ENCODE measurements at places on chromosomes 16 and 17.

GRCh38 chr17:70208080-70208794 lies 38.9 kb downstream of the KCNJ2 start:
- no peak for DNase-seq

DNA sequence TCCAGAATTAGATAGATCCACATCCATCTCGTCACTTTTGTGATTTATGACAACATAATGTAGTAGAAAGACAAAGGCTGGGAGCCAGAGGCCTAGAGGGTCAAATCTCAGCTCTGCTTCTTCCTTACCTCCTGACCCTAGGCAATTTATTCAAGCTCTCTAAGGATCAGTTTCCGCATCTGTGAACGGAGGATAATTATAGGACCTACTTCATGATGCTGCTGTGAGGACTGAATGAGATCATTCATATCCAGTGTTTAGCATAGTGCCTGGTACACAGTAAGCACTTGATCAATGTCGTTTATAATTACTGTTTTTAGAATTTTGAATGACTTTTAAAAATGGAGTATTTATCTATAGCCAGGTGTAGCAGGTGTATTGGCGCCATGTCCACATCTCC lies 128.4 kb downstream of the SHISA9 start:
- no peak for DNase-seq

DNA sequence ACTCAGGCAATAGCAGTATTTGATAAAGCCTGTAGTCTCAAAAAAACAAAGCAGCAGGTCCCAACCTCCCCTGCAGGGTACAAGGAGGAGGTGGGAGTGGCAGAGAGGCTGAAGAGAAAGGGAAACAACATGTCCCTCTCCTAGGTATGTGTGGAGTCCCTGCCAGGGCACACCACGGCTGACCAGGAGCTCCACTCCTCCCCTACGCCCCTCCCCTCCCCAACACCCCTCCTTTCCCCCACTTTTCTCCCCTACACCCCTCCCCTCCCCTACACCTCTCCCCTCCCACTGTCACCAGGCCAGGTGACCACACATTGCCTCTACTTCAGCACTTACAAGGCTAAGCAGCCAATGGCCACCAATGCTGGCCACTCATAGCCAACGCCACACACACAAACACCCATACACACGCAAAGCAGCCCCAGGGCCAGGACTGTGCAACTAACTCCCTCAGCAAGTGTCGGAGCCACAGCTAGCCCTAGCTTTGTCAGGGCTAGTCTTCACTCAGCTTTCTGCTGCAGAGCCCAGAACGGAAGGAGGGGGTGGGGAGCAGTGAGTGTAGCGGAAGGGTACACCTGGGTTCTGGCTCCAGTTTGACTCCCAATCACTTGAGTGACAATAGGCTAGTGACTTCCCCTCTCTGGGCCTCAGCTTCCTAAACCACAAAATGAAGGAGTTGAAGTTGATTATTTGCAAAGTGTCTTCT lies 8.2 kb downstream of the CAVIN1 start:
- no peak for DNase-seq

DNA sequence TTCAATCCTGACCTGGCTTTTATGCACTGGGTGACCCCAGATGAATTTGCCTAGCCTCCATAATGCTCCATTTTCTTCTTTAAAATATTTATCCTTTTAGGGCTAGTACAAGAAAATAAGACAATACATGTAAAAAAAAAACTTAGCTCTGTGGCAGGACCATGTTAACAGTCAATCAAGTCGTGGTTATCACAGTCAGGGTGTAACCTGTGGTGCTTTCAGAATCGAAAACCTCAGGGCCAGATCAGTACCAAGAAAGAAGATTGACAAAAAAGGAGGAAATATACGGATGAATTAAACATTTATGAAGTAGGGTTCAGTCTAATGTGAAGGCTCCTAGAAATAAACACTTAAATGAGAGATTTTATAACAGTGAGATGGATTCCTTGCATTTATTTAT lies 347.2 kb upstream of the MAF start:
- no peak for DNase-seq

- peak; percentile 59 for DNase-seq
Measured at GRCh38 chr17:2347805-2348685, 10.7 kb downstream of the SGSM2 start.

DNA sequence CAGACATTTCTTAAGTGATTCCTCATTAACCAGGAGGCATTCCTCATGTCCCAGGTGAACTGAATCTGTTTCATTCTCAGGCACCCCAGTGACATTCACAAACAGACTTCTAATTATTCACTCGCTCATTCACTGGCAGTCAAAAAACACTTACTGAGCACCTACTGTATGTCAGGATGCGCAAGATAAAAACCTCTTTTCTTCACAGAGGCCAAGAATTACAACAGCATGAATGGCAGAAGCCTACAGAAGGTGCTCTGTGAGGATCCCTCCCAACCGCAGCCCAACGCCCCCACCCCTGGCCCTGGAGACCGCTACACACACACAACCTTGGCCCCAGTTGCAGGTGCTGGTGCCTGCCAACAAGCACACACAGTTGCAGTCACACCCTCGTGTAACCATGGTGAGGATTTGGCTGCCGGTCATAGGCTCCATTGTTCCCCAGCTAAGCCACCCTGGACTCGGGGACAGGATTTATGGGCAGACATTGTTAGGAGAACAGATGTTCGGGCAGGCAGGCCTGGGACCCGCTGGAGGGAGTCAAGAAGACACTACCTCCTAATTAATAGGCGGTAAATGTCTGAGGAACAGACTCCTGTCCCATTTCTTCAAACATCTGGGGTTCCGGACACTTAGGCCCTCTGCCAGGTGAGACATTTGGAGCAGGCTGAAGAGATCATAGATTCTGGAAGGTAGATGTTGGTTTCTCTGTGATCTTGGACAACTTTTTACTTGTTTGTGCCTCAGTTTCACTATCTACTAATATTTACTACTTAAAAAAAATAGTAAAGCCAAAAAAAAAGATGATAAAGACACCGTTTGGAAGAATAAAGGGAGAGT lies 43.2 kb downstream of the CUEDC1 start:
- DNase-seq: no peak

DNA sequence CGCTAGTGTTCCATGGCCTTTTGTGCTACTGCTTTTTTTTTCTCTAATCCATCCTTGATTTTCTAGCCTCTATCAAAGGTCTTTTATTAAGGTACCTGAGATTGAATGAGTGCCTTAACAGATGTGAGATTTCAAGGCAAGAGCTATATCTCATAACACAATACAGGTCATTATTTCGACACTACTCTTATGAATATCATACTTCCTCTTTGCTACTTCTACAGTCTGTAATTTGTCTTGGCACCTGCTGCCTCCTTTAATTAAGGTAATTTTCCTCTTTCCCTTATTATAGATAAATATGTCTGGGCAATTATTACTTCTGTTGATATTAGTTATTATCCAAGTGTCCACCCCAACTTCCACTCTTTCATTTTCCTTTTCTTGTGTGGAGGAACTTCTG lies 5.3 kb downstream of the KRT28 start:
- DNase-seq: no peak

- peak; percentile 78 for DNase-seq
Measured at GRCh38 chr17:59149051-59149450, 5.9 kb downstream of the SKA2 start.

GRCh38 chr17:56883616-56884015 lies 30.2 kb downstream of the TRIM25 start:
- no peak for DNase-seq

GRCh38 chr16:64131423-64131822 lies 990.4 kb downstream of the CDH11 start:
- no peak for DNase-seq

DNA sequence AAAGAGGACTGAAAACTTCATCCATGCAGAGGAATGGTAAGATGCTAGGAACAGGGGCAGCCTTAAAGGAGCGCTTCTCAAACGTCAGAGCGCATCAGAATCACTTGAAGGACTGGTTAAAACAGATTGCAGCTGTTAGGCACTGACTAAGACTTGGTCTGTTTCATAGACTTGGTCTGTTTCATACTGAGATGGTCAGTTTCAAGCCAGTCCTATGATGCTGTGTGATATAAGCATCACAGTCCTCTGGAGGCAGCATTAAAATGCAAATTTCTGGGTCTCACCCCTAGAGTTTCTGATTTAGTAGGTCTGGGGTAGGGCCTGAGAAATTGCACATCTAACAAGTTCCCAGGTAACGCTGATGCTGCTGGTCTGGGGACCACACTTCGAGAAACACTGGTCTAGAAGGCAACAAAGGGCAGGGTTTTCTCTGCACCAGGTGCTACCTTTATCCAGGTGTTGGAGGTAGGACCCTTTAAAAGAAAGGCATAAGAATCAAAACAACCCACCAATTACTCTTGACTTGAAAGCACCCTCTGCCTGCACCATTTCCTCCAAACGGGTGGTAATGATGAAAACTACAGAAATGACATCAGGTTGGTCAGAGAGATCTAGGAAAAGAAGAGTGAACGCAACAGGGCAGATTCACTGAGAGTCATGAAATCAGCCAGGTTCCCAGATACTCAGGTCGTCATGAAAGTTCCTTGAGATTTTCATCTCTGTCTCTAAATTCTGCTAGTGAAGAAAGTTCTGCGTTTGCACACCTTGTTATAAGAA lies 95.0 kb upstream of the RCVRN start:
- DNase-seq: no peak

DNA sequence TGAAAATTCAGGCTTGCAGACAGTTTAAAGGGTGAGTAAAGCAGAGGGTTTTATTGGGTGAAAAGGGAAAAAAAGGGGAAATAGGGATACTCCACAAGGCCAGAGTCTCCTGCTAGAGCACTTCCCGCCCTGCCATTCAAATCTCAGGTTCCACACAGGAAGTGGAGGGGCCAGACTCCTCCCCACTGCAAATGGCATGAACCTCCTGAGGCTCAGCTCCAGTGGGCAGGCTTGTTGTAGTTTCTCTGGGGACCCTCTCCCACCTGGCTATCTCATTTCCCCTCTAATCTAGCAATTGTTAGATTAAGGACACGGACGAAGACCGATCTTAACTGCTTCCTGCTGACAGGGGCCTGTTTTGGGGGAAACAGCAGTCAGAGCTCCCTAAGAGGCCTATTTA lies 43.4 kb downstream of the TAOK1 start:
- no peak for DNase-seq

- DNase-seq: no peak
Measured at GRCh38 chr16:84232969-84233368, 6.8 kb downstream of the KCNG4 start.

DNA sequence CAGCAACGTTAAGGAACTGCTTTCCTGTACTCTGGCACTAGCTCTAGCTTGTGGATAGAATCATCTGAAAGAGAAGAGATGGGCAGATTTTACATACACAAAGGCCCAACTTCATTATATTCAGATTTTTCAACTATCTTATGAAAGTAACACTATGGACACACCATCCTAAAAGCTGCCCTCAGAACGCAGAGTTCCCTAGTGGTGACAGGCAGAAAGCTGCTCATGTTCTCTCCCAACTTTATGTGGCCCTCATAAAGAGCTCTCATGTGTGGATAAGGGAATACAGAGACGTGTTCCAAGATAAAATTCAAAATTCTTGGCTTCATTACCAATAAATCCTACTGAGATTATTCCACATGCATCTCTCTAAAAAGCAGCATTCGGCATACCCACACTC lies 1.5 kb downstream of the CFAP20 start:
- DNase-seq: peak; percentile 50

GRCh38 chr16:71441348-71442050 lies 355 bp downstream of the TLE7 start:
- no peak for DNase-seq

- no peak for DNase-seq
Measured at GRCh38 chr16:13507530-13507929, 412.4 kb upstream of the ERCC4 start.

GRCh38 chr16:56910654-56911539 lies 21.0 kb upstream of the HERPUD1 start:
- peak; percentile 78 for DNase-seq

DNA sequence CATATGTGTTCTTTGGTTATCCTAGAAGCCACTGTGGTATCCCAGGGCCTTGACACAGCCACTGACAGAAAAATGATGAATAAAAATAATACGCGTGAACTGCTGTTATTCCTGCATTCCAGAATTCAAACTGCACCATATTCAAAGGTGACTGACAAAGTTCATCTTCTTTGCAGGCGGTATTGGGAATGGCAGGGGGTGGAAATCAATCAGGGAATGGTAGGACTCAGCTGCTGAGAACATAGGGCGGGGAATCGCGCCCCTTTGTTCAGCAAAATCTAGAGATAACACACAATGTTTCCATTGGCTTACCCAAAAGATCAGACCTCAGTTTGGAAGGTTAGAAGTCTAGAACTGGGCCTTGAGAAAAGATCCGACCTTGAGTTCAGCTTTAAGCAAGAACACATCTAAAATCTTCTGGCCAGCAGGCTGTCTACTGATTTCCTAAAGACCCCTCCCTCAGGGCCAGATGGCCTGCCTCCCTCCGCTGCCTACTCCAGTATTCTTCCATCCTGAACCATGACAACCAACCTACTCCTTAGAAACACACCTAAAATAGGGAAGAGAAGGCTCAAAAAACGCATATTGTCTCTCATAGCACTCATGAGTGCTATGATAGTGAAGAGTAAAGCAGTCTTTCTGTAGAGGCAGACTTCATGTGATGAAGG lies 34.1 kb downstream of the CDK5R1 start:
- no peak for DNase-seq

GRCh38 chr16:31430380-31431052 lies 2.4 kb upstream of the COX6A2 start:
- DNase-seq: no peak

DNA sequence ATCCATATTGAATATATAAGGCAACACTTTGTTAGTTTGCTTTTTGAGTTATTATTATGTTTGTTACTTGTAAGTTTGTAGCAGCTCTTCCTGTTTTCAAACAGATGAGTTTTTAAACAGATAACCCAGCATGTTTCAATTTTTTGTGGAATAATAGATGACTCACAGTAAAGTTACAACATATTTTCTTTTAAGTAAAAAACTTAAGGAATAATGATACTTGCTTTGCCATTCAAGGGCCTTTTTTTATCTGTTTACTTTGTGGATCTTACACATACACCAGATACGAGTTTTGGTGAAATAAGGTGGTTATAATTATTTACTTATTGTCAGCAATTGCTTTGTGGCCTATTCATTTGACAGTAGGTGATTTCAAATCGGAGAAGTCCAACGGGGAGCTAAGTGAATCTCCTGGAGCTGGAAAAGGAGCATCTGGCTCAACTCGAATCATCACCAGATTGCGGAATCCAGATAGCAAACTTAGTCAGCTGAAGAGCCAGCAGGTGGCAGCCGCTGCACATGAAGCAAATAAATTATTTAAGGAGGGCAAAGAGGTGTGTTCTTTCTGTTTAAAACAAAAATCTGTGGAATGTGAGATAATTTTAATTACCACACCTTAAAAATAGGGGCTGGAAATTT lies 66.3 kb downstream of the BPTF start:
- peak; percentile 70 for DNase-seq

- DNase-seq: peak; percentile 67
Measured at GRCh38 chr16:66619534-66620428, 15.3 kb downstream of the CMTM3 start.

GRCh38 chr16:27242868-27243590 lies 25.5 kb downstream of the NSMCE1 start:
- peak; percentile 95 for DNase-seq

DNA sequence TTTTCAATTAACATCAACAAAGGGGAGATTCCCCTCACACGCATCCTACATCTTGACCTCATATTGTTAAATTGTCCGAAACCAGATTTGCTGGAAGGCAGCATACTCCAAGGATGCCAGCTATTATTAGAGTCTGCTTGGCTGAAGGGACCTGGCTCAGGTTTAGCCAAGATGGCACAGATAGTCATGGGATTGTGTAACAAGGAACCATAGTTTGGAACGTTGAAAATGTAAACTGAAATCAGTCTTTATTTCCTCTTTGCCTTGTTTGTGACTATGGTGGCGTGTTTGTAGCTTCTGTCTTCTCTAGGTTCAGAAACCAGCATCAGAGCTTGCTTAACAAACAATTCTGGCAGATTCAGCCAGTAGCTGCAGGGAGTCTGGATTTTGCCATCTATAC lies 5.9 kb downstream of the ARSG start:
- DNase-seq: no peak

Data from ELR (cell line).